Kidney capillary endothelial cell (primary cell): ENCODE measurements at places on chromosomes 1 and 21.

DNA sequence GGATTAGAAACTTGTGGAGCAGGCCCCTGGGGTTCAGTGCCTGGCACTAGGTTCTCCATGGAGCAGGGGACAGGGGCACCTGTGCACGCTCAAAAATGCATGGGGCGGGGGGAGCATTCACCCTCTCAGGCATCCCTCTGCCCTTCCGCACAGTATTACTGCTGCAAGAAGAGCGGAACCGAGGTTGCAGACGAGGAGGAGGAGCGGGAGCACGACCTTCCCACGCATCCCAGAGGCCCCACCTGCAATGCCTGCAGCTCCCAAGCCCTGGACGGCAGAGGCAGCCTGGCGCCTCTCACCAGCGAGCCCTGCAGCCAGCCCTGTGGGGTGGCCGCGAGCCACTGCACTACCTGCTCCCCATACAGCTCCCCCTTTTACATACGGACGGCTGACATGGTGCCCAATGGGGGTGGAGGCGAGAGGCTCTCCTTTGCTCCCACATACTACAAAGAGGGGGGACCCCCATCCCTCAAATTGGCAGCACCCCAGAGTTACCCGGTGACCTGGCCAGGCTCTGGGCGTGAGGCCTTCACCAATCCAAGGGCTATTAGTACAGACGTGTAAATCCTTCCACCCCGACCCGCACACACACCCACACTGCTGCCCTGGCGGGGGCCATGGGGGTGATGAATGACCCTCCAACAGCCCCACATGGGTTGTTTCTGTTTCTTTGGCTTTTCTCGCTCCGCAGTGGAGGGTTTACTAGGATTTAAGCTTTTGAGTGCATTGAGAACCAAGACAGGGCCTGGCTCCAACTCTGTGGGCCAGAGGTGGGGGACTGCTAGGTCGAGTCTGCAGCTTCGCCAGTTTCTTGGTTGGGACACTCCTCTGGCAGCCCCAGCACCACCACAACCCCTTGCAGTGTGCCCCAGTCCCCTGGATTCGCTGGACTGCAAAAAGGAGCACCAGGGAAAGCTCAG lies 63.7 kb downstream of the TOR1AIP2 start:
- no peak for DNase-seq

- no peak for DNase-seq
Observed at GRCh38 chr21:29146726-29147125, 16.3 kb downstream of the MAP3K7CL start.

DNA sequence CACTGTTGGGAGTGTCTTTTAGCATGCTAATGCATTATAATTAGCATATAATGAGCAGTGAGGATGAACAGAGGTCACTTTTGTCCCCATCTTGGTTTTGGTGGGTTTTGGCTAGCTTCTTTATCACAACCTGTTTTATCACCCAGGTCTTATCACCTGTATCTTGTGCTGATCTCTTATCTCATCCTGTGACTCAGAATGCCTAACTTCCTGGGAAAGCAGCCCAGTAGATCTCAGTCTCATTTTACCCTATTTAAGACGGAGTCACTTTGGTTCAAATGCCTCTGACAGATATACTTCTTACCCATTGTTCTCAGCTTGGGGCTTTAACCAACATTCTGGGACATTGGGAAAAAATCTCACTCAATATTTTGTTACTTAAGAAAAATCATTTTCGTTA lies 348.7 kb downstream of the PBX1 start:
- no peak for DNase-seq

- no peak for DNase-seq
Observed at GRCh38 chr1:47385020-47385419, 31.1 kb upstream of the FOXE3 start.

DNA sequence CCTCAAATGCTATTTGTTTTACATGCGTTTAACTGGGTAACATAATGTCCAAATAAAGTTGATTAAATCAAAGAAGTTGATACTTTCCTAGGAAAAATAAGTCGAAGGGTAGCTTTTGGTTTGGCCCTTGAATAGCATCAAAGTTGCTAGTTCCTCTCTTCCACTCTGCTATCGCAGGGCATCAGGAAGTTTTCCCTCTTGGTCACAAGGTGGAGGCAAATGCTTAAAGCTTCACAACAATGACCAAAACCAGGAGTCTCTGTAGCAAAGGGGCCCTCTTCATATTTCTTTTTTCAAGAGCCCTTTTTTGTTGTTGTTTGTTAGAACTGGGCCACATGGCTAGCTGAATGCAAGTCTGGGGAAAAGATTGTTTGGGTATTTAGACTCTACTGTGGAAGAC lies 668.4 kb downstream of the KCNT2 start:
- DNase-seq: no peak
